ENCODE measurements at places on chromosomes 7 and 10.

- no peak for DNase-seq
Observed at GRCh38 chr7:94133460-94133859, 129.3 kb upstream of the BET1 start.

GRCh38 chr7:120966961-120967360 lies 16.4 kb downstream of the ING3 start:
- no peak for DNase-seq

GRCh38 chr10:122307669-122308416 lies 36.7 kb downstream of the BTBD16 start:
- peak; percentile 98 for DNase-seq

DNA sequence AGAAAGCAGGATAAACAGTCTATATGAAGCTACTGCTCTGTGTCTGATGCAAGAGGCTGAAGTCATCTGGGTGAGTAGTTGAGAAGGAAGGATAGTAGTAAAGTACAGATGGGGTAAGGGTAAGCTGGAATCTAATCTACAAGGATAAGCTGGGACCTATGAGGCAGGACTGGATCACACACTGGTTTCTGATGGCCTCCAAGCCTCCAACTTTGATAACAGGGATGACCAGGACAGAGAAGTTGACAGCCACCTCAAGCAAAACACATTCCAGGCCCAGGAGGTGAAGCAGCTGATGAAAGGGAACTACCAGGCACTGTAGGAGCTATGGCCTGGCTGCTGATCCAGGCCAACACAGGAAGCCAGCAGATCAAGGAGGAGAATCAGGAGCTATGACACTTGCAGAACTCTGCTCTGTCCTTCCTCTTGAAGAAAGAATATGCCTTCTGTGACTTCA lies 278.1 kb upstream of the TMEM229A start:
- no peak for DNase-seq

DNA sequence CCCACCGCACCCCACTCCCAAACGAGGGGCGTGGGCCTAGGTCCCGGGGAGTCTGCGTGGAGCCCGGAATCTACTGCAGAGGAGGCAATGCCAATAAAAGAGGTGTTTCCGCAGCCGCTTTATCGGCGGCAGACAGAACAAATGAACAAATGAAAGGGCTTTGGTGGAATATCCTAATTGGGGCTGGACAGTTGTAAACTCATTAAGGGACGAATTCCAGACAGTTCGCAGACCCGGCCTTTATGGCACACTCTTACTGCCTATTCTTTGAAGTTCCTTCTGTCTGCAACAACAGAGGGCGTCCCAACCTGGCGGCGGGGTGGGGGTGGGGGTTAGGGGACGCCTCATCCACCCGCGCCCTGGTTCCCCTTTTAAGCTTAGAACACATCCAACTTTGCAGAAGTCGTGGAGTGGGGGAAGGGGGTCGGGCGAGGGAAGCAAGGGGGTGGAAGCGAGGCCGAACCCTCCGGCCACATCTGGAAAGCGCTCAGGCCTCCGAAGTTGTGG lies 4.1 kb downstream of the HOXA9 start:
- DNase-seq = no peak

DNA sequence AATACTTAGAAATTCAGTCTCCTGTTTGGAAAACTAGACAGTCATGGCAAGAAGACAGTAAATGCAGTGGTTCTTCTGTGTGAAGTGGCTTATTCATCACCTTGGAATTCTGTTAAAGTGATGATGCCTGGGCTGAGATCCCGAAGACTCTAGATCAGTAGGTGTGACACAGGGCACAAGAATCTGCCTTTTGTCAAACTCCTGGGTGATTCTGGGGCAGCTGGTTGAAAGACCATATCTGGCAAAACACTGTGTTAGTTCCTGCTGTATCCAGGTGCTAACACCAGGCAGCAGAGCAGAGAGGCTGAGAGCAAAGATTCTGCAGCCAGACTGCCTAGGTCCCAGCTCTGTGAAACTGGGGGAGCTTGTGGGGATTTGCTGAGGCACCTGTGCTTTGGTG lies 26.5 kb downstream of the MRC1 start:
- DNase-seq = peak; percentile 70

DNA sequence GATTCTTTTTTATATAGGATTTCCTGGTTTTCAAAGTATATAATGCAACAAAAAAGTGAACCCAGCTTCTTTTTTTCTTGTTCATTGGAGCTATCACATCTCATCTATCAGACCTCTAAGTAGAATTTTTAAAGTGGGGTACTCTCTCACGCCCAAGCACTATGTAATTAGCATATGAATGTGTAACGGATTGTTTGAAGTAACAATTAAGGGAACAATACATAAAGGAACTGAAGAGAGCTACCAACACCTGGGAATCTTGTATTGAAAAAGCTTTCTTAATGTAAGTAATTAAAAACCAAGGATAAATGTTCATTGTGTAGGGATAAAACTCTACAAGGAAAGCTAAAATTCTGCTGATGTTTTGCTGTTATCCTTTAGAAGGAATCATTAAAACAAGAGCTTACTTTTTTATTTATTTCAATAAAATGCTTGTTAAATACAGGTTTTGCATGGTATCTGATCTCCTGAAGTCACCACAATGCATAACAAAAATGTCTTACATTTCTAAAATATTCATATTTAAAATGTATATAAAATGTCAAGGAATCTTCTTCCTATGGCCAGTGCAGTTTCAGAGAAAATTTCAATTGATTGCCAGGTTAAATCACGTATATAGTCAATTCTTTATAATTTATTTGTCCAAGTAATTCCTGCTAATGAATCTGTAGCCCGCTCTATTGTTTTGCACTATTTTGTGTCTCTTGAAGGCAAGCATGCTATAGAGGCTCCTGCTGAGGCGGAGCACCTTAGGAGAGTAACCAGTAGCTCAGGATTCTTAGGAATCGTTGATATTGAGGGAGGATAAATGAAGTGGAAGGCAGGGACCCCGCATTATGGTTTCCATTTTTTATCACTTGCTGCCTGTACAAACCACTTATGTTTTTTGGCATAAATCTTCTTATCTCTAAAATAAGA lies 51.6 kb downstream of the PTPRZ1 start:
- DNase-seq = no peak

GRCh38 chr7:32890793-32891042 lies 842 bp downstream of the KBTBD2 start:
- peak; percentile 45 for DNase-seq

- DNase-seq = no peak
Observed at GRCh38 chr7:48183370-48183743, 12.1 kb downstream of the ABCA13 start.

- DNase-seq = peak; percentile 53
Observed at GRCh38 chr7:139776486-139777132, 1.2 kb downstream of the HIPK2 start.

DNA sequence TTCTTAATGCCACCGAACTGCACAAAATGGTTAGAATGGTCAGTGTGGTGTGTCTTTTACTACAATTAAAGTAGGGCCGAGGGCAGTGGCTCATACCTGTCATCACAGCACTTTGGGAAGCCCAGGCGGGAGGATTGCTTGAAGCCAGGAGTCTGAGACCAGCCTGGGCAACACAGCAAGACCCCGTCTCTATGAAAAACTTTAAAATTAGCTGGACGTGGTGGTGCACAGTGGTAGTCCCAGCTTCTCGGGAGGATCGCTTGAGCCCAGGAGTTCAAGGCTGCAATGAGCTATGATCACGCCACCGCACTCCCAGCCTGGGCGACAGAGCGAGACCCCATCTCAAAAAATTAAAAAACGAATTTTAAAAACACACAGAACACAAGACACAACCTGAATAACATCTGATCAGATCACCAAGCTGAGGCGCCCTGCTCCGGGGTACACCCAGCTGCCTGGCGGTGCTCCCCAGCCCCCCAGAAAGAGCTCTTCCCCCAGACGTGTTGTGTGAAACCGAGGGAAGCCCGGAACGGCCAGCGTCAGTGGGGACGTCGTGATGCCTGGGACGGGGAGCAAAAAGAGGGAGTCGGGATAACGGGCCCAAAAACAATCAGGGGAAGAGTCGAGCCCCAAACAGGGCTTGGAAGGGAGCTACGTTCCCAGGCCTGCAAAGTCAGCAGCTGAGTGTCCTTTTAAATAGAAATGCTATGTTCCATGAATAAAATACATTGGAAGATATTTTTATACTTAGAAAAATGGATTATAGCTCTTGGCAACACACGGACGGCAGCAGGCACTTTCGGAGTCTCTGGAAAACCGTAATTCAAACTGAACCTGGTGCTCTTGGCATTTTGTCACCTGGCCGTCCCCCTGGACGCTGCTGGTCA lies 80.7 kb upstream of the PDGFA start:
- DNase-seq = no peak

DNA sequence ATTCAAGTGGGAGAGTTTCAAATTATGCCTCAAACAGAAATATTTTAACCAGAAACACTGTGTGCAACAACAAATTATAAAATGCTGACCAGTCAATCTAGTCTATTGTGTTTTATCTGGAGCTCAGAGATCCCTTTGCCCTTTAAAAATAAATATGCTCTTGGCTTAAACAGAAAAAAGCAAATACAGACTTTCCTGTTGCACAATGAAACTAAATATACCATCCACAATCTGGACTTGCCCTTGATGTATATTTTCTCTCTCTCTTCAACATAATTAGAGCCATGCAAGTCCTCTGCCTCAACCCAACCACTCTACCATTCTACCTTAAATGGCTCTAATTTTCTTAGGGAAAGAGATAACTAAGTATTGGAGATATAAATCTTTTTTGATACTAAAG lies 34.9 kb downstream of the ASAH2 start:
- DNase-seq = no peak

GRCh38 chr10:106716381-106716780 lies 448.1 kb downstream of the SORCS1 start:
- DNase-seq = no peak

DNA sequence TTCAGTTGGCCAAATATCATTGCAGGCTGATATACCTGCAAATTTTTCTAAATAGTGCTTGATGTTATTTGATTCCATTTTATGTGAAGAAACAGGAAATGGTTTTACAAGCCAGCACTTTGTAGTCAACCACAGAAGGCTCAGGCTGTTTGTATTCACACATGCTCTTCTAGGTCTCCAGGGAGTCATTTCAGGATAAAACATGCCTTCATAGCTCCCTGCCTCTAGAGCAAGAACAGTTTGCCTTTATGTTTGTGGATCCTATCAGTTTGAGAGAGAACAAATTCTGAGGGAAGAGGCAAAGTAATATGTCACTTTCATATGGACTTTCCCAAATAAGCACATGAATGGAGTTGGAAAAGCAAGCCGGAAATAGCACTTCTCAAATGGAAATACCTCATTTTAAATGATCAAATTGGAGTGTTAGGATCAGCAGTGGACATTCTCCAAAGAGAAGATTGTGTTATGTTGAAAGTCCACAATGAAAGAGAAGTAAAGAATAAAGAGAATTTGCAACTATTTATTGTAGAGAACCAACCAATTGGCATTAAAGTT lies 277.6 kb downstream of the KCND2 start:
- DNase-seq = peak; percentile 34

DNA sequence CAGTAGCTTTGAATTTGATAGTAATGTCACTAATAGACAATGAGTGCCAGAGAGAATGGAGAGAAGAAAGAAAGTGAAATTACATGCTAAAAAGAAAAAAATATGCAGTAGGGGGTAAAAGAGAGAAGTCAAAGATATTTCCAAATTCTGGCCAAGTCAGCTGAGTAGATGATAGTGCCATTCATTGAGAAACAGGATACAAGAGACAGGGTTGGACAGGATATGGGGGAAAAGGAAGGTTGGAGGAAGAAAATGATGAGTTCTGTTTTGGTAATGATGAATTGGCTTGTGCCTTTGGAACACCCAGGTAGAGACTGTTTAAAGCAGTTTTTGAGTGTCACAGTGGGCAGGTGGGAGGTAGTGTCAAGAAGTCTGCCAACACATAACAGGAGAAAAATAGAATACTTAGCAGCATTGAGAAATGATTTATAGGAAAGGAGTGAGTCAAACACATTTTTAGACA lies 78.3 kb downstream of the LRRC17 start:
- DNase-seq = peak; percentile 28

- peak; percentile 92 for DNase-seq
Observed at GRCh38 chr7:155206318-155207020, 91.2 kb upstream of the INSIG1 start.

DNA sequence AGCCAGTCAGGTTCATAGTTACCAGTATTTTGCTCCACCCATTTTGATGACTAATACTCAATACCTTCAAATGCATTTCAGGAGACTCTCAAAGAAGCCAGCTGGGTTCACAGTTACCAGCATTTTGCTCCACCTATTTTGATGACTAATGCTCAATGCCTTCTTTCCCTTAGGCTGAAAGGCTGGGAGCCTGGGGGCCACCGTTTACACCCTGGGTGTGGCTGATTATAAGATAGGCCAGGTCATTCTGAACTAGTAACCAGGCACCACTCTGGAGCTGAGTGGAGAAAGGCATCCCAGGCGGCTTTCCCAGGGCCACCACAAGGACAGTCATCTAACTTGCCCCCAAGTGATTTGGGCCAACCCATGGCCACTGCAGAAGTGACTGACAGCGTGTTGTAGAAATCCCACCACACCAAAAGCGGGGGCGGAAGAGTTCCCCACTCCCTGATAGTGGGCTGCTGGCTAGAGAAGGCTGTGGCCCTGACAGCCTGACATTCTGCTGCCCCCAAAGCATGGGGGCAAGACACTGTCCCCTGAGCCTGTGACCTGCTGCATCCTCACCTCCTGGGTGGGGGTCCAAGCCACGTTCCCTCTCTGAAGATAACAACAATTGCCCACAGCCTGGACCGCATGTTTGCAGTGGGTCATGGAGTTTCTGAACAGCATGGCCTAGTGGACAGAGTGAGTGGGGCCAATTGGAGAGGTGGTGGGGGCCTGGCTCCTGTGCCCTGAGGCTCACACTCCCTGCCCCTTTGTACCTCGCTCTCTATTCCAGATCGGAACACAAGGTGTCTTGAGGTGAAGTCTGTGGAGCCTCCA lies 23.0 kb upstream of the ZNF488 start:
- peak; percentile 62 for DNase-seq

Data from fibroblast of pulmonary artery (primary cell).